Right kidney (tissue), 9 donors: ENCODE measurements at places on chromosomes 1 and 21.

DNA sequence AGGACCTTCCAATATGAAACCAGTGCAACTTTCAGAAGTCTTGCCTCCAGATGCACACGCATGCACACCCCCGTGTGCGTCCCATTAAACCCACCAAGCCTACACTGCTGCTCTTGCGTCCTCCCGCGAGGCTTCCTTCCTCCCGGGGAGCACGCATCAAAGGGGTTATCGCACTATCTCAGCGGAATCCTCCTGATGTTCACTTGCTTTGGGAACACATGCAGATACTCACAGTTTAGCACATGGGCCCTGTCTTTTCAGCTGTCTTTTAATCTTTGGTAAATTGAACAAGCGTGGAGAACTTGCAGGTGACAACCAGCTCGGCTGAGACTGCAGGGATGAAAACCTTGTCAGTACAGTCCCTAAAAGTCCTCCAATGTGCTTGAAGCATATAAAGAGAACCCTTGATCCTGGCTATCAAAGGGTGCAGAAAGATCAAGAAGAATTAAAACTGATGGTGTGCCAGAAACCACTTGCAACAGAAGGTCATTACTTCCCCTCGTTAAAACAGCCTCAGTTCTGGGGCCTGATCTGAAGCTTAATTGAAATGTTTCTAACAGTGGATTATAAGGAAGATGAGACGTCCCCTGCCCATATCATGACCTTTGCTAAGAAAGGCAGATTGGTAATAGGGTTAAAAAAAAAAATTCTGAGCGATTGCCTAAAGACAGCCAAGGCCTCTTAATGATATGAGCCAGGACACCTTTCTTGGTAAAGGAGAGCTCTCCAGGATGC, 149.4 kb upstream of the LMO4 start:
- no peak for DNase-seq

DNA sequence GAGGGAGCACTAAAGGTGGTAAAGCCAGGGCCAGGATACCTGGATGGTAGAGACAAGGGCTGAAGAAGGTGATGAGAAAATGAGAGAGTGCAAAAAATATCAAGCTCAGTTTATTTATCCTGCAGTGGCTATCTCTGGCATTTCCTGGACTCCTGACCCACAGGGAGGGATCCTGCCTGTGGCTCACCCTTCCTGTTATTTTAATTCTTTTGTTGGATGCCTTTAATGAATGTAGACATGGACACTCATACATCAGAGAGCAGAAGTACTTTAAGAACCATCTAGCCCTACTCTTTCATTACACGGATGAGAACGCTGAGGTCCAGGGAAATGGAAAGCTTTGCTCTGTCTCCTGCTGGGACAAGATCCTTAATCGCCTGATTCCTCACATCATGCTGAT, 20.6 kb downstream of the JUN start:
- no peak for DNase-seq

DNA sequence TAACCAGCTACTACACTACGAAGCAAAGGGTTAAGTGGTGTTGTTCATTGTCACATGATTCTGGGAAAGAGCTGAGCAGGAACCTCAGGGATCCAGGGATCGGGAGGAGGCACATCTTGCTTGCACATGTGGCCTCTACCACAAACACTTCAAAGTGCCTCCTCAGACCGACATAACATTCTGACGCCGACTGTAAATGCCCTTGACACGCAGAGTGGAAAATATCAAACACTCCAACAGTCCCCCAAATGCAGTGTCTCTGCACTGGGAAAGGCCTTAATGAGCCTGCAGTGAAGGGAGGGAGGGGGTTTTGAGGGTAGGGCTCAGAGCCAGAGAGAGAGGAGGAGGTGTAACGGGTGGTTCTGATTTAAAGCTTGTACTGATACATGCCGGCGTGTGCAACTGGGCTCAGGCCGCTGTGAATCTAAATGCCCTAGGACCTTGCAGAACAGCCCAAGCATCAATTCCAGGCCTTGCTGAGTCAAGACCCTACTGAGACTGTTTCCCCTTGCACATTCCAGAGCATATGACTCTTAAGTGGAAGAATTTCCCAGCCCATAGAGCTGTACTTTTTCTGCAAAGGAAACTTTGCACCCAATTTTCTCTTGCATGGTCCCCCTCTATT, 163.7 kb downstream of the NTMT2 start:
- DNase-seq, result peak; percentile 11

- DNase-seq, result peak; percentile 48
Measured at GRCh38 chr1:201676197-201676596, 137.3 kb downstream of the NAV1 start.

DNA sequence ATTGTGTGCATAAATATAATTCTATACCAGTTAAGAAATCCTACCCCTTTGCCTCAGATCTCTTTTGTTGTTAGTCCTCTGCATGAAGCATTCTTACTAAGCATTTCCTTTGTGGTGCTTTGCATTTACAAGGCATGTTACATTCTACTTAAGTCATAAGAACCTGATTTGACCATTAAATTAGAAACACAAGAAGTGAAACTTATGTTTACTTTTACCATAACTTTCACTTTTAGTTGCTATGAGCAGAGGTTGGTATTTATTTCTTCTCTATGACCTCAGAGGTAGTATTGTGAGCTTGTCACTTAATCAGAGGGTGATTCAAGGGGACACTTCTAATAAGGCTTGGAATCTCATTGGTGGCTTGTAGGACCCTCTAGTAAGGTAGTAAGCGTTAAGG, 9.0 kb downstream of the FAM20B start:
- no peak for DNase-seq

DNA sequence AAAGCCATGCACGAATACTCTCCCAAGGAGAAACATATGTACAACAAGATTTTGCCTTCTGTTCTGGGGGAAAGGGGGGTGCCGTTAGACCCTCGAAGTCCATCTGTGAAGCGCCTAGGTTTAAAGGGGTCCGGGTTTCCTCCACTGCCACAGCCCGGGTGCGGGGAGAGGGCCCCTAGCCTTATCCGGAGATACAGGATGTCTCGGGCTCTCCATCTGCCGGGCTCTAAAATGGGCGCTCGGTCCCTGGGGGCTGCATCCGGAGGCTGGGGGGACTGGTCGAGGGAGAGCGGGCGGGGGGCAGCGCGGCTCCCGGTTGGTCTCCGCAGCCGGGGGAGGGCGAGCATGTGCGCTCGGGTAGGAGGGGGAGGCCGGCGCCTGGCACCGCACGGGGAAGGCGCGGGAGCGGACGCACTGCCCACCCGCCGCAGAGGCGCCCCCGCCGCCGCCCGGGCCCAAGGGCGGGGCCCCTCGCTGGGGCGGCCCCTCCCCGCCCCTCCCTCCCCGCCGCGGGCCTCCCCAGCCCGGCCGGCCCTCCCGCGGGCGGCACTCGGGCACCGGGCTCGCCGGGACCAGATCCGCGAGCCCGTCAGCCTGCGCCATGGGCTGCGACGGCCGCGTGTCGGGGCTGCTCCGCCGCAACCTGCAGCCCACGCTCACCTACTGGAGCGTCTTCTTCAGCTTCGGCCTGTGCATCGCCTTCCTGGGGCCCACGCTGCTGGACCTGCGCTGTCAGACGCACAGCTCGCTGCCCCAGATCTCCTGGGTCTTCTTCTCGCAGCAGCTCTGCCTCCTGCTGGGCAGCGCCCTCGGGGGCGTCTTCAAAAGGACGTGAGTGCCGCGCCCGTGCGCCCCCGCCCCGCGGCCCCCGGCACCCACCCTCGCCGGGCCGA, 63.1 kb downstream of the ELK4 start:
- DNase-seq, result peak; percentile 60

DNA sequence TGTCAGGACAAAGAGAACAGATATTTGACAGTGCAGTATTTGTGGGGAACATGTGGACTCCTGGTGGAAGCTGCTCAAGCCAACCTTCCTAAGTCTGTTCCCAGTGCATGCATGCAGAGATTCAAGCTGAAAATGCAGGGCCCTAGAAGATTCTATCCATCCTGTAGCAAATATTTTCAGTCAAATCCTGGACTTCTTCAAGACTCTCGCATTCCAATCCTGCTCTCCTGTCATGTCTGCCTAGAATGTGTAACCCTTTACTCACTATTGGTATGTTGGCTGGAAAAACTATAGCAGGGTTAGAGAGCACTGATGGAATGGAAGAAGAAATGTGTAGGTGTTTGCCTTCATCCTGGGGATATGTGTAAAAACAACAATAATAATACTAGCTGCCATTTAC, 385.6 kb upstream of the PKN2 start:
- no peak for DNase-seq

DNA sequence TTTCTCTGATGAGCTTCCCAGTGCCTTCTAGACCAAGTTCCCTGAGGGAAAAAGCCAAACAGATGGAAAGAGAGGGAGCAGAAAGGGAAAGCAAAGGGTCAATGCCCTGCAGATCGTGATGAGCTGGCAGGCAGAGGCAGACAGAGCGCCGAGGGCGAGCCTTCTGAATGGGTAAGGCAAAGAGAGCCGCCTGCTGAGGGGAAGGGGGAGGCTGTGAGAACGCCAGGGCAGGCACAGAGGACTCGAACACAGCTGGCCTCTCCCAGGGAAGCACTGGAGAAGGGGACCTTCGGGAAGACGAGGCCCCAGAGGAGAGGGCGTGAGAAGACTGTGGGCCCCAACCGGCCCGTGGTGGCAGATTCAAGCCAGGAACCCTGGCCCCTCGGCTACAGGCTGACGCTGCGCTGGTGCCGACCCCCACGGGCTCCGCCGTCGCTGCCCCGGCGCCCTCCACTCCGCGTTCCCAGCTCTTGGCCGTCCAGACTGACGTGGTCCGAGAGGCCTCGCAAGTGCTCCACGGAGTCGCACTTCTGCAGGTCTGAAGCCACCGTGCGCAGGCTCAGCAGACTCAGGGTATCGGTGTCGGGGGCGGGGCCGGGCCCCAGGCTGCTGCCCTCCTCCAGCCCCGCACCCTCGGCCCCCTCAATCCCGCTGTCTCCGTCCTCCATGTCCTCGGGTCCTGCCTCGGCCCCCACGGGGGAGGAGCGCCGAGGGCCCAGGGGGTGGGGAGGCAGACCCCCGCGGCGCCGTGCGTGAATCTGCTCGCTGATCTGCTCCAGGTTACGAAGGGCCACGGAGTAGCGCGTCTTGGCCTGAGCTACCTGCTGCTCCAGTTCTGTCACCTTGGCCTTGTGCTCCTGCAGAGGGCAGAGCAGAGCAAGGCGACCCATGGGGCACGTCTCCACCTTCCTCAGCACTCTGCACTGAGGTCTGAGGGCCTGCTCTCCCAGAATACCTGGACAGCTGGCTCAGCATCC, 13.9 kb downstream of the SH3BP5L start:
- DNase-seq, result no peak

GRCh38 chr1:160821627-160822026, 25.7 kb downstream of the LY9 start:
- DNase-seq, result no peak

GRCh38 chr1:25113086-25113485, 119.2 kb downstream of the SYF2 start:
- no peak for DNase-seq

- peak; percentile 68 for DNase-seq
Measured at GRCh38 chr1:63322114-63322943, at the start of gene FOXD3. TSS of gene FOXD3 (plus strand) at chr1:63322567. CDS start at chr1:63323059, 492 bp downstream.

- no peak for DNase-seq
Measured at GRCh38 chr1:192067360-192067759, 90.9 kb upstream of the RGS18 start.

DNA sequence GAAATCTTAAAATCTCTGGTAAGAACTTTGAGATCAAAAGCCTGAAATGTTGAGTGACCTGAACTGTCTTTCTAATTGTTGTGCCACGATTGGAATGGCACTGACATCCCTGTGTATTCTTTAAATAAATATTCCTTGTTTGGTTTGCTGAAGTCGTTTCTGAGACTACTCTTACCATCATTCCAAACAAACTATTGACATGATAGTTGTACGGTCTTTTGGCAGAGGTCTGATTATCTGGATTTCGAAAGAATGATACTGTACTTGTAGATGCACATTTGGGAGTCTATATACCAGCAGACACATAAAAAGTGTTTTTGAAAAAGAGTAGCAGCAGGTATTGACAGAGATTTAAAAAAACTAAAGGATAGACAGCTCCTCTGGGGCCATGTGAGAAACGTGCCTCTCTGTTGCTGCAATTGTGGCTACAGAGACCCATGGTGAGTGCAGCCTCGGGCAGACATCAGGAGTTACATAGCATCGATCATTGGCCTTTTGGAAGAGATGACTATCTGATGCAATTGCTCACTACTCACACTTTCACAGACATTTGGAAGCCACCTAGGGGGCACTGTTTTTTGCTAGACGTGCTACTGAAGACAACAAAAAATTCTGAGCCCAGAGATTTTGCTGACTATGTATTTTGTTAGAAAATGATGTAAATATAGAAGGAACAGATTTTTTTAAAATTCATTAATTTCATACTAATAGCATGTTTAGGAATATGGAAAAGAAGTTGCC, 464.5 kb downstream of the KCNT2 start:
- DNase-seq, result no peak

GRCh38 chr1:209710847-209711246, 6.2 kb downstream of the HSD11B1 start:
- no peak for DNase-seq

DNA sequence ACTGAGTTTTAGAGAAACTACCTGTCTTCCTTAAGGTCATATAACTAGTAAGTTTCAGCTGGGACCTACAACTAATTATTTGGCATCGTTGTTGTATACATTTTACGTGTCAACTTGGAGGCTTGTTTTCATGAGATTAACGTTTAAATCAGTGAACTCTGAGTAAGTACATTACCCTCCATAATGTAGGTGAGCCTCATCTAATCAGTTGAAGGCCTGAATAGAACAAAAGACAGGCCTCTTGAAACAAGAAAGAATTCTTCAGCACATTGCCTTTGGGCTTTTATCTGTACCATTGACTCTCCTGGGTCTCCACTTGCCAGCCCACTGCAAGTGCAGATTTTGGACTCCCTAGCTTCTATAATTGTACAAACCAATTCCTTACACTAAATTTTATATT, 364.6 kb downstream of the ADGRL2 start:
- DNase-seq, result no peak

- DNase-seq, result no peak
Measured at GRCh38 chr1:21165646-21166045, 11.1 kb downstream of the EIF4G3 start.

DNA sequence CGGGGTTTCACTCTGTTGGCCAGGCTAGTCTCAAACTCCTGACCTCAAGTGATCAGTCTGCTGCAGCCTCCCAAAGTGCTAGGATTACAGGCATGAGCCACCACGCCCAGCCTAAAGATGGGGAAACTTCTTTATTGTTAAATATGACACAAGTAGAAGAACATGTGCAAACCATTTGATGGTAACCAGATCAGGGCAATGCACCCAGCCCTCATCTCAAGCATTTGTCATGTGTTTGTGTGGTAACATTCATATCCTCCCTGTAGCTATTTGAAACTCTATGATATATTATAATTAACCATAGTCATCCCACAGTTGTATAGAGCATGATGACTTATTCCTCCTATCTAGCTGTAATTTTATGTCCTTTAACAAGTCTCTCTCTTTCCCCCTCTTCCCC, 119.5 kb upstream of the TMPRSS2 start:
- no peak for DNase-seq
